ENCODE measurements at places on chromosomes 11 and 22.

GRCh38 chr22:24564376-24565058 is 8.7 kb downstream of the SNRPD3 start:
- no peak for DNase-seq

DNA sequence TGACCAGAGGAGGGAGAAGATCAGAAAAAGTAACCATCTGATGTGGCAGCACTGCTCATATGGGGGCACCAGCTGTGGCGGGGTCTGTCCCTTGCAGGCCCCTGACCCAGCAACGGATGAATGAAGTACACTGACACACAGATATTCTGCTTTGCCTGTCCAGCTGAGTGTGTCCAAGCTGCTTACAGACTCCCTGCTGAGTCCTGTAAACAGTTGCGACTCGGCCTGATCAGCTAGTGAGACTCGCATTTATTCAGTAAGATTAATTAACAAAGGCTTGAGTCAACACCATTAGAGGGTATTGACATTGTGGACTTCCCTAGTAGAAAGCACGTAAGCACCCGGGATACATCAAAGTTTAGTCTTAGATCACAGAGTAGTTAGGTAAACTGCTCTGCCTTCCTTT is 15.3 kb upstream of the OR10D3 start:
- no peak for DNase-seq

DNA sequence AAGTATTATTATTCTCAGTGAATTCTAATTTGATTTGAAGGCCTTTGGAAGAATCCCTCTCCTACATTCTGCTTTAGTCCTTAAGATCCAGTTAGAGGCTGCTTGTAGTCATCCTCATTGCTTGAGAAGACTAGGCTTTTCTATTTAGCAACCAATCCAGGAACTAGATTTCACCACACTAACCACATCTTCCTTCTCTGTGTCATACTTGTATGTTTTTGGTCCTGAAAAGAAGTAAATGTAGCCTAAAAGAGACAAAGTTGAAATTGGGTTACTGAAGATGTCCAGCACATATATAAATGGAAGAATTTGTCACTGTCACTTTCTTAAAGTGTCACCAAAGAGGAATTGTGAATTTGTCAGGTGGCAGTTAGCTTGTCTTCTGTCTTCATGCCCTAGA is 46.6 kb upstream of the MMP7 start:
- no peak for DNase-seq

- DNase-seq = no peak
These were observed 42.0 kb upstream of the CARS1 start for GRCh38 chr11:3099178-3099577.

- DNase-seq = no peak
These were observed 24.3 kb upstream of the MOB2 start for GRCh38 chr11:1510928-1511327.

DNA sequence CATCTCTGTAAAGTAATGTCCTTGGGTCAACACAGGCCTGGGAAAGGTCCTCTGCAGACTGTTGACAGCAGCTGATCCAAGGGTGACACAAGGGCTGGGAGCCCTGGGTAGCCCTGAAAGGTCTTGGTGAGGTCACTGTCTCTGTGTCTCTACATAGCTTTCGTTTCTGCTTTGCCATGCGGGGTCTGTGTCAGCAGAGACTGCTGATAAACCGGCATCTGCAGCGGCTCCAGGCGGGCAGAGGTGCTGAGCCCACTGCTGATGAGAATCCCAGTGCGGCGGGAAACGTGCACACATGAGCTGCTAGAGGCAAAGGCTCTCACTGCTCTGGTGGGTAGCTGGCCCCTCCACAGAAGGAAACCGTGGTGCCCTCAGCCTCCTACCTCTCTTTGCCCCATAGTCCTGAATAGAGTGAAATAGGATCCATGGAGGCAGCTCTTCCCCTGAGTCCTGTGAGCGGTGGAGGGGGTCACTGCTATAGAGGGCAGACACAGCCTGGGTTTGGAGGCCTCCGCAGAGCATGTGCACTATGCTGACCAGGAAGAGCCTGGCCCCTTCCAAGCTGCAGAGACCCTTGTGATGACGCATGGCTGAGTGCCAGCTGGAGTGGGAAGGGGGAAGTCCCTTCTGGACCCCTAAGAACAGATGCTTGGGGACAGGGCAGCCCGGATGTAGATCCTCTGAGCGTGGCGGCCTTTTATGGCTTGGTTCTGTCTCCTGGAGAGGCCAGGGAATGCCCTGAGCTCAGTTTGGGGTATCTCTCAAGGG is 17.8 kb upstream of the ST3GAL4 start:
- no peak for DNase-seq

DNA sequence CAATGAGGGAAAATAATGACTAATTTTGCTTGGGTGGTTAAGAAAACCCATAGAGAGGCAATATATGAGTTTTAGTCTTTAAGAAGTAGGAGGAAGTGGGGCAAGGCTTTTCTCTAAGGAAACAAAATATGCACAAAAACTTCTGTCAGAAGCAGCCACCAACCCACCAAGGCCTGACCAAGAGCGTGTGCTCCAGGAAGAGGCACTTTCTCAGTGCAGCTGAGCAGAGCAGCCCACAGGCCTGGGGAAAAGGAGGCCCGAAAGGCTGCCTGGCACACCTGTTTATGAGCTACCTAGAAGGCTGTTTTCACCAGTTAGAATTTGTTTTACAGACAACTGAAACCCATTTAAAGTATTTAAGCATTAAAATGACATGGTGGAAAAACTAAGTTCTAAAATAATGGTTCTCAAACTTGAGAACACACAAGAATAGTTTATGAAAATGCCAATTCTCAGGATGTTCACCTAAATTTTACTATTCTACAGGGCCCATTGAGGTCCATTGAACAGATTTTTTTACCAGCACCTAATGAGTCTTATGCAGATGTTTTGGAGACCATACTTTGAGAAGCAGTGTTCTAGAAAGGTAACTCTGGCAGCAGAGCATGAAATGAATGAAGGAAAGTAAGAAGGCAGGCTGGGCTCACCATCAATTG is 160.5 kb upstream of the DDI1 start:
- no peak for DNase-seq

- DNase-seq = no peak
These were observed 72.3 kb downstream of the RSF1 start for GRCh38 chr11:77748266-77748665.

DNA sequence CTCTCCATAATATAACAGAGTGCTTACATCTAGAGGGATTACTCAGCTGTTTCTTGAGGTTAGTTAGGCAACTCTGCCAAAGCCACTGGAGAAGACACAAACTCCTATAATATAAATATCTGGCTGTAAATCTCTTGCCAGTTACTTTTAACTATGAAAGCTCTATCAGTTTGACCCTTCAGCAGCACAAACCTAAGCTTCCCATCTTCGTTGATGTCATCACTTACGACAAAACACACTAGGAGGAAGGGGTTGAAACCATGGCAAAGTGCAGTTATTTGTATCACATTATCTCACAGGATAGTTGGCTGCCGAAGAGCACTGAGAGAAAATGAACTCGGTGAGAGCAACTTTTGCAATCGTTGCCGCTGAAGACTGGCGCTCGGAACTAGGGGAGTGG is 922.1 kb downstream of the OPCML start:
- no peak for DNase-seq

- DNase-seq = no peak
These were observed 119.1 kb downstream of the MN1 start for GRCh38 chr22:27682437-27682836.

DNA sequence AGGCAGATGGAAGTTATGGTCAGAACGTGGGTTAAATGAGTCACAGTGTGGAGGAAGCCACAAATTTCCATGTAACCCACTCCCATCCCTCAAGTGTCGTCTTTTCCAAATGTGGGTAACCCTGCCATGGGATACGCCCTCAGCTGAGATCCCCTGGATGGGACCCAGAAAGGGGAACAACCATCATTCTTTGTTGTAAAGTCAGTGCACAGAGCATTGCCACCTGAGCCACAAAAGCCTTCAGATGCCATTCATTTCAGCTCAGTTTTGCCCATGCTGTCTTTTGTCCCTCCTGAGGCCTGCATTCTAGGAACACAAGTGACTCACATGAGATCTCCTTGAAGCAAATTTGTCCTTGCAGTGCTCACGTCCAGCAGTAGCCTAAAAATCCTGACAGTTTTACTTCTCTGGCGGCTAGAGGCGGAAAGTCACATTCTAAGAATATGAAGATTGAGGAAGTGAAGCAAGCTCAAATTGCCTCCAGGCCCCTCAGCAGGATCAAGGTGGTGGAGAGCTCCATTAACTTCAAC is 30.6 kb downstream of the MMP13 start:
- no peak for DNase-seq

DNA sequence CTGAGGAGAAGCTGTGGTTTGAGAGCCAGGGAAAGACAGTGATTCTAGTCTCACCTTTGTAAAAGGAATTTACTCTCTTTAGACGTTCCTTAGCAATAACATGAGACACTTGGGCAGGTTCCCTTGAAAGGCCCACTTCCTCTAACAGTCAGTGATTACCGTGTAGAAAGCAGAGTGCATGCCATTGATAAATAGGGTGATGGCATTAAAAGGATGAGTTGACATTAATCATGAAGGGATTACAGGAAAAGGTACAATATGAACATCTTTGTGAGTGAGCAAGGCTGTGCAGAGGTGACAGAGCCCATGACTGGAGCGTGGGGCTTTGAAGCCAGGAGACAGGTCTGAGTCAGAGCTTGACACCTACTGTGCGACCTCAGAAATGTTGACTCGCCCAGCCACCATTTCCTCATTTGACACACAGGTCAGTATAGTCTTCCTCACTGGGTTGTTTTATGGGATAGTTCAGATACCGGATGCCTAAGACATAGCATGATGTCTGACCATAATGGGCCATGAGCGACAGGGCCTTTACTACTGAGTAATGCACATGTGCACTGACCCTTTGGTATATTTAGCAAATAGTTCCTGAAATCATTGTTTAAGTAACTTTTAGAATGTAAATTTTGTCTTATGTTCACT is 341.7 kb upstream of the MTNR1B start:
- no peak for DNase-seq

DNA sequence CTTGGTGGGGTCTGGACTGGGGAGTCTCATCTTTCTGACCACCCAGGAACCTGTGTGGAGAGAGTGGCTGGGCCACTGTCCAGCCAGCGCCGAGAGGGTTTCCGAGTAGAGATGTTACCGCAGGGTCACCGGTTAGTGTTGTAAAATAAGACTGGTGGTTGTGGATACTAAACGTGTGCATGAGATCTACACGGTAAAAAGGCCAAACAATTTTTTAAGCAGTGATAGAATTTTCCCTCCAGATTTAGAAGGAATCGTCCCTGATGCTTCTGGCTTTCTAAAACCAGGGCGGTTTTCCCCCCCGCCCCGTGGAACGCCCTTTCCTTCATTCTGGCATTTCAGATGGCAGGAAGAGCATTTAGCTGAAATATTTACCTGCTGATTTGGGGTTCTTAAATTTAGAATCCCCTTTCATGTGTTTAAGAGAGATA is 72.6 kb upstream of the PPARA start:
- DNase-seq = no peak

GRCh38 chr11:130876931-130877915 is 39.1 kb downstream of the SNX19 start:
- no peak for DNase-seq

DNA sequence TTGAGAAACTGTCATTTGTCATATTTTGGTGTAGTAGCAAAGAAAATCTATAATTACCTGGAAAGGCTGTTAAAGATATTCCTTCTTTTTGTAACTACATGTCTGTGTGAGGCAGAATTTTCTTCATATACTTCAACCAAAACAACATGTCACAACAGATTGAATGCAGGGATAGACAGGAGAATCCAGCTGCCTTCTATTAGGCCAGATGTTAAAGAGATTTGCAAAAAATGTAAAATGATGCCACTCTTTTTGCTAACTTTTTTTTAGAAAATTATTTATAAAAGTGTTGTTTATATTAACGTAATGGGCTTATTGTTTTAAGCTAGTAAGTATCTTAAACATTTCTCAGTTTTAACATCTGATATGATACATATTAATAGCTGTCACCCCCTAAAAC is 12.7 kb downstream of the DGKZ start:
- DNase-seq = no peak

DNA sequence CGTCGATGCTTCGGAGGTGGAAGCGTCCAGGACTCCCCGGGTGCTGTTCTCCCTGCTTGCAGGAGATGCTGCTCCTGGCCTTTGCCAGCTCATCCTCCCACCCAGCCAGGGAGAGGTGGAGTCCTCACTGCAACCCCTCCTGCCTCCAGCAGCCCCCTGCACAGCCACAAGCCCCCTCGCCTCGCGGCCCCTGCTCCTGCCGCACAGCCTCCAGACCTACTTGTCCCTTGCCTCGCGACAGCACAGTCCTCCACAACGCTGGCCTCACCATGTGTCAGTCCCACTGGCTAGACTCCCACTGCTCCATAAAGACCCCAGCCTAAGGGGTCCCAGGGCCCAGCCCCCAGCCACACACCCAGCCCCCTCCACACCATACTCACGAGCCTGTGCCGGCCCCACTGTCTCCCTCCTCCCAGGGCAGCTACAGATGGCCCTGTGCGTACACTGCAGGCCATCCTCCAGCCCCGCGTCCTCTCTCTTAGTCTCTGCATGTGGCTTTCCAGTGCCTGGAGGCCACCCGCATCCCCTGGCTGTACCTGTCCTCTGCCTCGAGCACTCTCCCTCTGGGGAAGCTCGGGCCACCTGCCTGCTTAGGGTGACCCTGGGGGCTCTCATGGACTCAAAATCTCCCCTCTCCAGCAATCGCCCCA is 91.5 kb downstream of the CELSR1 start:
- DNase-seq = no peak

- no peak for DNase-seq
These were observed 44.8 kb upstream of the SMCO4 start for GRCh38 chr11:93587858-93588581.

GRCh38 chr11:61024938-61025820 is 53.7 kb downstream of the CD6 start:
- DNase-seq = no peak

- no peak for DNase-seq
These were observed 31.6 kb downstream of the ZNF214 start for GRCh38 chr11:6988506-6988905.

DNA sequence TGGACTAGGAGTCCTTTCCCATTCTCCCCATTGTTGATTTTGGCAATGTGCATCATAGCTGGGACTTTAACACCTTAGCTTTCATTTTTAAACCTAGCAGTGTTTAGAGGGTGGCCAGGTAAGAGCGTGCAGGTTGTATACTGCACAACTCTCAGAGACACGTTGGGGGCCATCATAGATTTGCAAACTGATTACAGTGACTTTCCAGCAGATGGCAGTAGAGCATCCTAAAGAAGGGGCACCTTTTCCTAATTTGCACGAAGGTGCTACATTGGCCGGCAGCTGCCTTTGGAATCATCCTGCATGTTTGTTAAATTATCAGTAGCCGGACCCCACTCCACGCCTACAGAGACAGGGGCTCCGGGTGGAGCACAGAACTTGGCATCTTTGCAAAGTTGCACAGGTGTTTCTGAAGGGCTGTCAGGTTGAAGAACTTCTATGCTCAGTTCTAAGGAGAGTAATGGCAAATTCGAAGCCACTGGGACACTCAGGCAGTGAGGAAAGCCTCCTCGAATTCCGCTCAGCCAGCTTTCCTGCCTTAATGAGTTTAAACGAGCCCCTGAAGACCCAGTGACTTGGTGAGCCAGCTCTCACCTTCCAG is 7.7 kb downstream of the LHFPL7 start:
- no peak for DNase-seq

DNA sequence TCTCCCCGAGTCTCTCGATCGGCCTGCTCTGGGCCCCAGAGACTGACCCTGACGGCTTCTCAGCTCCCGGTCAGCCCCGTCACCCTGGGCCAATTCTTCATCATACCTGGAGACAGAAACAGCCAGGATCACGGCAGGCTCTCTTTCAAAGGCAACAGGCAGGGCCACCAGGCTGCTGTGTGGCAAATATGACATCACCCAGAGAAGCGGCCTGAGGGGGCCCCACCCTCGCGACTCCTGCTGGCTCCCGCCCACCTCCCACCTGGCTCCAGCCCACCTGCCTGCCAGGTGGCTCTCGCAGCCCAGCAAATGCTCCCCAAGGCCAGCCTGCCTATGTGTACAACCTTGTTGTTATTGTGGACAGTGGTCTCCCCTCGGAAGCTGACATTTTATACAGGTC is 24.9 kb upstream of the PACSIN2 start:
- DNase-seq = no peak
